ENCODE measurements at places on chromosomes 7 and 10.
A peak's percentile ranks its signal among the peaks of the same experiment; 100 is the strongest.

GRCh38 chr10:125409756-125410155, 249.4 kb upstream of the CTBP2 start:
- DNase-seq, result no peak

- no peak for DNase-seq
Observed at GRCh38 chr7:139774376-139774775, 3.4 kb downstream of the HIPK2 start.

GRCh38 chr10:4649471-4649870, 176.5 kb upstream of the AKR1E2 start:
- DNase-seq, result no peak

- no peak for DNase-seq
Observed at GRCh38 chr10:78856421-78856820, 212.3 kb upstream of the ZMIZ1 start.

- no peak for DNase-seq
Observed at GRCh38 chr7:80900583-80901576, 18.0 kb downstream of the SEMA3C start.

GRCh38 chr7:55242613-55243012, 122.5 kb upstream of the LANCL2 start:
- no peak for DNase-seq

- DNase-seq, result no peak
Observed at GRCh38 chr7:9874182-9874581, 1099.5 kb upstream of the PHF14 start.

DNA sequence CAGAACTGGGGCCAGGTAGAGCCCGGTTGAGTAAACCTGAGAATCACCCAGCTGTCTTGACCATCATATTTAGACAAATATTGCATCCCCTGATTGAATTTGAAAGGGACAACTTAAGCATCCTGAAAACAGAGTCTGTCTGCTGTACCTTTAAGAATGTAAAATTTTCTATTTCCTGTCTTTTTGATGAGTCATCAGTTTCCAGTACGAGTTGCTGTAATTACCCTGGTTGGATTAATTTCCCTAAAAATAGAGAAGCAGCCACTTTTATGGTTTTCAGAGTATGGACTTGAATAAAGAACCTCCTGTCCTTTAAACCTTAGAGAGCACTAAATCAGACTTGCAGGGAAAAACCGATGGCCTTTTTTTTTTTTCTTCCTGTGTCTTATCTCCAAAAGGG, 164.6 kb upstream of the SH2B2 start:
- peak; percentile 39 for DNase-seq

- no peak for DNase-seq
Observed at GRCh38 chr10:70668454-70668970, 3.8 kb upstream of the ADAMTS14 start.

- no peak for DNase-seq
Observed at GRCh38 chr7:3191548-3191947, 109.5 kb upstream of the SDK1 start.

- no peak for DNase-seq
Observed at GRCh38 chr7:158403013-158403821, 184.4 kb downstream of the PTPRN2 start.

DNA sequence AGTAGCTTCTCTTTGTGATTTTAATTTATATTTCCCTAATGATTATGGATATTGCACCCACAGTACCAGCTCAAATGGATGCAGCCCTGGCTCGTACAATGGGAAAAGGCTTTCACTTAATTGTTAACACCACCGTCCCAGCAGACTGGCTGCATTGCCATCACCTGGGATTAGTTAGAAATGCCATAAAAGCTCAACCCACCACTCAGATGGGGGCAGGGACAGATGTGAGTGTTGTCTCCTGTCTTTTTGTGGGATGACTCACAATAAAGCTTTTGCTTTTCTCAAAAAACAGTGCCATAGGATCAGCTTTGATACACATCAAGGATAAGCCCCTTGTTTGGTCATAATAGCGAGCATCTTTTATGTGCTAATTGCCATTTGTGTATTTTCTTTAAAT, 729.1 kb downstream of the TNS3 start:
- no peak for DNase-seq

DNA sequence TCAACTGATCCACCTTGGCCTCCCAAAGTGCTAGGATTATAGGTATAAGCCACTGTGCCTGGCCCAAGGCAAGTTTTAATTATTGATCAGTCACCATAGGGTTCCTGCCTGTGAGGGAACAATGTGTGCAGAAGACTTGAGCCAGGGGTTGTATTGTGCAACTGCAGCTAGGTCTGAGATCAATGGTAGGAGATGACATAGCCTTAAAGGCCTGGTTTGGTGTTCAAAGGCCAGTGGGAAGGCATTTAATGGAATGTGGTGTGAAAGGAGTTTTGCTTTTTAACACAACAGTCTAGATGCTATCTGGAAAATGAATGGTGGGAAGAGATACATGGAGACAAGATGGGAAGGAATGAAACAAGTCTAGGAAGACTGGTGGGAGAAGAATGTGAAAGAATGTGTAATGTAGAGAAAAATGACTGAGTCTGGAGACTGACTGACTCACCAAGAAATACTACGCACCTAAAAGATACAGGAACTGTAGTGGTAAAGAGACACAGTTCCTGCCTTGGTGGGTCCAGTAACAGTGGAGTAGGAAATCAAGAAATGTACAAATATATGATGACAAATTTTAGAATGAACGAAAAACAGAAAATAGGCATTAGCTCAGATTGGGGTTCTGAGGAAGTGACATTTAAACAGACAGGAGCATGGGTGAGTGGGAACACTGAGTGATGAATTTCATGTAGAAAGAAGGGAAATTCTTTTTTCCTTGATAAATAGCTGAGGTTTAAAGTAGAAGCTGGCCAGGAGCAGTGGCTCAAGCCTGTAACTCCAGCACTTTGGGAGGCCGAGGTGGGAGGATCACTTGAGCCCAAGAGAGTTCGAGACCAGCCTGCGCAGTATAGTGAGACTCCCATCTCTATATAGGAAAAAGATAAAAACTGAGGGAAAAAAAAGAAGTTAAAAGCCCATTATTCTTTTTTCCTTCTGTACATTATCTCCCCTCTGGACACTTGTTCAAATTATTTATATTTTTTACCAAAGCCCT, 9.4 kb downstream of the HNRNPF start:
- no peak for DNase-seq

DNA sequence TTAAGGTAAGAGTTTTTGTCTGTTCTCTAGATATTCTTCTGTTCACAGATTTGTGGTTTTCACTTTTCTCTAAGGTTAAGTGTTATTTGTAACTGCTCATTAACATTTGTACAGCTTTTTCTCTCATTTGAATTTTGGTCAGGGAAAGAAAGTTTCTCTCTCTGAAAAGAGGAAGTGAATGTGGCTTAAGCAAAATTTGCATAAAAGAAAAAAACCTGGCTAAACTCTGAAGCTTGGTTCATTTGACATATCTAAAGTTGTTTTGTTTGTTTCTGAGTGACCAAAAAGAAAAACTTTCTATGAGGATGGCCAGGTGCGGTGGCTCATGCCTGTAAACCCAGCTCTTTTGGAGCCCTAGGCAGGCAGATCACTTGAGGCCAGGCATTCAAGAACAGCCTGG, 22.0 kb upstream of the SLC26A4 start:
- no peak for DNase-seq

GRCh38 chr7:93188870-93189634, 37.2 kb downstream of the HEPACAM2 start:
- DNase-seq, result no peak

GRCh38 chr7:151472644-151473380, 32.9 kb upstream of the CRYGN start:
- no peak for DNase-seq

DNA sequence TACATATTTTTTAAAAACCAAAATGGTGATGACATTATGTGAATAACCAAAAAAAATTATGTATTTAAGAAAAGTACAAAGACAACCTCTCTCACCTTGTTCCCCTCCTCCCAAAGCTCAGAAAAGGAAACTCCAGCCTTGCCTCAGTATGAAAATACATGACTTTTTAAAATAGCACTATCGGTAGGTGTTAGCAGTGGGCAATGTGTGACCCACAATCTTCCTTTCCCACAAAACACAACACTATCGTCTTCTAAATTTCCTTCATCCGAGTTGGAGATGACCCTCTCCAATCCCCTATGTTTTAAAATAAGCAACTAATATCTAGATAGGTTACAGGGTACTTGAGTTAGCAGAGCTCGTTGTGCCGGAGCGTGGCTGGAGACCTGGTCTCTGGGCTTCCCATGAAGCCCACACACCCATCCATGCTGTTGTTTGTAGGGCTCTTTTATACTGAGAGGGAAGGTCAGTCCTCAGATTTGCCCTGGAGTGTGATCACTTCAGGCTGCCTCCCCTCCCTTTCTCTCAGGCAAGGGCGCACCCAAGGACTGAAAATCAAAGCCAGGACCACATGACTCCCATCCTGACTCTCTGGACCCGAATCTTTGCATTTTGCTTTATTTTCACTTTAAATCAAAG, 107.6 kb downstream of the JAZF1 start:
- no peak for DNase-seq

GRCh38 chr7:50315739-50316671, 11.5 kb downstream of the IKZF1 start:
- DNase-seq, result no peak

DNA sequence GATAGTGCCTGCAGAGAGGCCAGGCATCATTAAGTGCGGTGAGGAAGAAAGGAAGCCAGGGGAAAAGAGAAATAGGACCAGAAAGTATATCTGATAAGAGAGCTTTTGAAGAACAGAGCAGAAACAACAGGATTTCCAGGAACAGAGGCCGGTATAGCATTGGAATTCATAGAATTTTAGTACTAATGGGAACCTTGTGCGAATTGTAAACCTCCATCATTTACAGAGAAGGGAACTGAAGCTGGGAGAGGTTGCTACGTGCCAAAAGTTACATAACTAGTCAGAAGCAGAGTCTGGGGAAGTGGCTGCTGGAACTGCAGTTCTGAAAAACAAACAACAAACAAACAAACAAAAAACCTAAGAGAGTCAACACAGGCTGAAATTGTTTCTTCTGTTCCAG, 5.4 kb upstream of the ZMYND11 start:
- DNase-seq, result peak; percentile 69

GRCh38 chr10:107341281-107341680, 176.8 kb upstream of the SORCS1 start:
- DNase-seq, result no peak

DNA sequence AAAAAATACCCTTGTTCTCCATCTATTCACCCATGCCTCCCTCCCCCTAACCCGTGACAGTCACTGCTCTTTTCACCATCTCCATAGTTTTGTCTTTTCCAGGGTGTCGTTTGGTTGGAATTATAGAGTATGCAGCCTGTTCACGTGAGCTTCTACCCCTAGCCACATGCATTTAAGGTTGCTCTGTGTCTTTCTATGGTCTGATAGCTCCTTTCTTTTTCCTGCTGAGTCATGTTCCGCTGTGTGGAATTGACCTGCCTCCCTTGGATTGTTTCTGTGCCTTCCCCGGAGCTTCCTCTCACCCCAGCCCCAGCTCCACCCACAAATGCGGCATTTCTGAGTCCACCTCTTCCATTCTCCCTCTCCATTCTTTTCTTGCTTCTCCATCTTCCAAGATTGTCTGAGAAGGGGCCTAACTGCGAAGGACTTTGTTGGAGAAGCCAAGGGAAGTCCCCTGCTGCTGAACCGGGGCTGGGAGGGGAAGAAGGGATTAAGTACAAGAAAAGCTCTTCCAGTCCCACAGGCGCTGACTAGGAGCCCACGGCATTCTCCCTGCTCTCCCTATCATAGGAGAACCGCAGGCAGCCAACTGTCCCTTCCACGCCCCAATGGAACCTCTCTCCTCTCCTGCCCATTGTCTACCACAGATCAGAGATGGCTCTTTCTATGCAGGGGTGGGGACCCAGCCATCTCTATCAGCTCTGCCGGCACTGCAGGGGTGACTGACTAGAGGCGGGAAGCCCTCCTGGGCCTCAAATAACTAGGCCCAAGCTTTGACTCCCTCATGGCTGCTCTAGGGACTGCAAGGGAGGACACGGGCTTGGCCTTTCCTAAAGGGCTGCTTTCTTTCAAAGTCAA, 87.5 kb upstream of the ANLN start:
- DNase-seq, result no peak

- DNase-seq, result no peak
Observed at GRCh38 chr7:151248346-151249033, at the start of gene SMARCD3. Gene SMARCD3, minus strand, starts transcription at chr7:151248694. Its CDS starts 132 bp downstream, at chr7:151248562.

DNA sequence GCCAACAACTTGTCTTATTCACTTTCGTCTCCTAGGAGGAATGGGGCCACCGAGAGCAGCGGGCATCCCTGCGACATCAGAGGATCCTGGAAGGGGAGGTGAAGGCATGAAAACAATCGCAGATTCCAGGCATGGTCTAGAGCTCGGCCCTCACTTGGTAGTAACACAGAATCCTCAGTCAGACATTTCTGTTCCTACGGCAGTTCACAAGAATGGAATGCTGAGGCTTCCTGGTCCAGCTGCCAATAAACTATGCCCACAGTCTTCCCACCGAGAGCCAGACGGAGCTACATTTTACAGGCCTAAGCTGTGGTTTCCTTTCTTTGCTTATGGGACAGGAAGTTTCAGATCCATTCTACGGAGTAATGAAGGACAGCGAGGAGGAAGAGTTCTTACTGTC, 75.8 kb downstream of the OR13A1 start:
- DNase-seq, result no peak

DNA sequence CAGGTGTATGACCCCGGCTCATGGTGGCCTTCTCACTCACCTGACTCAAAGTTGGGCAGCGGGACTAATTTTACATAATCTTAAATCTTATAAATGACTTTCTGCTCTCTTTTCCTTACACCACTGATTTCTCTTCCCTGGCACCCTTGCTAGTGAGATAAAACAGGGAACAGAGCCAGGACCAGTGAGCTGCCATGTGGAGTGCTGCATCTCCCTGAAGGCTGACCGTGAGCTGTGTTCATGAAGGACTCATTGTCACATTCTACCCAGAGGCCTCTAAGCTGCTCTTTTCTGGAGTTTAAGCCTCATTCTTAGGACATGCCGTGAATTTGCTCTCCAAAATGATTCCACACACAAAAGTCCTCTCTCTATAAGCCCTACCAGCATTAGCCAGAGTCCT, 762.3 kb downstream of the AUTS2 start:
- DNase-seq, result no peak

DNA sequence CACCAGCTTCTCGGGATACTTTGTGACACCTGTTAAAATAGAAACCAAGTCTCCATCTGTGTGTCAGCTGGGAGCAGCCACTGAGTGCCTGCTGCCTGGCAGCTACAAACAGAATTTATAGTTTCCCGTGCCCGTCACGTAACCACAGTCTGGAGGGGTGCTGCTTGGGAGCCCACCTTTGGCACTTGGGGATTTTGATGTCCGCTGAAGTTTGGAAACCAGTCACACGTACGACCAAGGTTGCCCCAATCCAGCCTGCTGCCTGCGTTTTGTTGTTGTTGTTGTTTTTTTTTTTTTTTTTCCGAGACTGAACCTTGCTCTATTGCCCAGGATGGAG, 1.6 kb downstream of the TRRAP start:
- no peak for DNase-seq
